ENCODE measurements at places on chromosomes 3 and 15. TPM values are rescaled to one million over a fixed set of nuclear protein-coding genes. Genes with fewer than 3 reads are reported as not detected.

The CCK gene
- not detected for total RNA-seq

GRCh38 chr3:125001557-125002413 lies 54.0 kb downstream of the HEG1 start:
- peaks cover 7% of the 10 kb centered on the region for H3K4me1 ChIP-seq
- DNase-seq = no peak
- H3K36me3 ChIP-seq = no peaks in the 10 kb centered on the region
- H3K27ac ChIP-seq = peak overlapping the region; percentile 30

The TMEM207 gene
- total RNA-seq = not detected

The GOLGA8M gene
- total RNA-seq = not detected

DNA sequence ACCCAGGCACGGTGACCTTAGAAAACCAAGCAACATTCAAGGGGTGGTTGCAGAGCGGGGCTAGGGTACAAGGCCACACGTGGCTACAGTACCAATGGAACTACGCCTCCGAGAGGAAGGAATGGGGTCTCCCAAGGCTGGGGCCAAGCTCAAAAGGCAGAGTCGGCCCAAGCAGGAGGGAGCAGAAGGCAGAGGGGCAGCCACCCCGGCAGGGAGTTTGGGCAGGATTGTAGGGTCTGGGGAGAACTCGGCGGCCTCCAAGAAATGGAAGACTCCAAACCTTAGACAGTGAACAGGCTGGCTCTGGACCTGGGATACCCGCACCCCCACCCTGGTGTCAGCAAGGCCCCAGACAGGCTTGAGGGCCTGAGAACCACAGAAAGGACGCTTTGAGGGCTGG lies 28.7 kb downstream of the ATRIP start:
- no peaks in the 10 kb centered on the region for H3K36me3 ChIP-seq
- no peak overlapping the region for H3K27ac ChIP-seq
- H3K4me3 ChIP-seq = no peak overlapping the region
- no peaks in the 10 kb centered on the region for H3K27me3 ChIP-seq

DNA sequence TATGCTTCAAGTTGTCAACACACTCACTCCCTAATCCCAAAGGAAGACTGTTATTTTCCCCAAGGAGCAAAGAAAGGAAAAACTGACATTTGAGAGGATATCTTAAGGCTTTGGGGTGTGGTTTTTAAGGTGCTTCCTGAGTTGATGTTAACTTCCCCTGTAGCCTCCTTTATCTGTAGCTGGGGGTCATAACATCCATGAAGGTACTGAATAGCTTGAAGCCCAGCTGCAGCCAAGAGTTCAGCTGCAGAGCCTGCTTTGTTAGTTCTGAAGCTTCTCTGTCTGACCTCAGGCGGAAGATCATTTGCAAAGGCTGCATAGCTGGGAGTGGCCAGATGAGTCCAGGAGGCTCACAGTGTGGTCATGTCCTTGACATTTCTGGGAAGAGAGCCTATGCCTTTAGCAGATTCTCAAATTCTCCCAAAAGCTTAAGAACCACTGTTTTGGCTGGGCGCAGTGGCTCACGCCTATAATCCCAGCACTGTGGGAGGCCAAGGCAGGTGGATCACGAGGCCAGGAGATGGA lies 165.4 kb downstream of the SV2B start:
- DNase-seq = no peak
- no peak overlapping the region for H3K4me3 ChIP-seq
- no peaks in the 10 kb centered on the region for H3K36me3 ChIP-seq
- H3K4me1 ChIP-seq = no peaks in the 10 kb centered on the region
- H3K27me3 ChIP-seq = no peaks in the 10 kb centered on the region

The CNTN3 gene
- total RNA-seq = 0.85 TPM

- H3K4me1 ChIP-seq = no peaks in the 10 kb centered on the region
- H3K27ac ChIP-seq = no peak overlapping the region
- DNase-seq = no peak
- no peaks in the 10 kb centered on the region for H3K27me3 ChIP-seq
- H3K4me3 ChIP-seq = no peak overlapping the region
These were observed 37.3 kb upstream of the APH1B start for GRCh38 chr15:63240109-63240508.

DNA sequence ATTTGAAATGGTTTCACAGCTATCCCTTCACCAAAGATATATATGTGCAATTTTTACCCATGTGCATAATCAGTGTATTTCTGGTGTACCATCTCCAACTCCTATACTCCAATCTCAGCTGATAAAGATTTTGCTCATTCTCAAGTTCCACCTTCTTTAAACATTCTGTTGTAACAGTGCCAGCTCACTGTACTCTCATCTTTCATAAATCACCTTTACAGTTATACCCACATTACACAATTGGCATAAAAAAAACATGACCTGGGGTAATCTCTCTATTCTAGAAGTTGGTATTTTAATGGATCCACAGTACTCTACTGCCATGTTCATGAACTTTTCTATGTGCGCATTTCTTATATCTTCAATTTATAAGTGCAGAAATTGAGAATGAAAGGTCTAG lies 339.9 kb upstream of the DPH6 start:
- H3K4me3 ChIP-seq = no peak overlapping the region
- no peak for DNase-seq
- H3K36me3 ChIP-seq = no peaks in the 10 kb centered on the region
- H3K27ac ChIP-seq = no peak overlapping the region
- no peaks in the 10 kb centered on the region for H3K27me3 ChIP-seq
- H3K4me1 ChIP-seq = no peaks in the 10 kb centered on the region

The RHOV gene
- total RNA-seq = 0.76 TPM

DNA sequence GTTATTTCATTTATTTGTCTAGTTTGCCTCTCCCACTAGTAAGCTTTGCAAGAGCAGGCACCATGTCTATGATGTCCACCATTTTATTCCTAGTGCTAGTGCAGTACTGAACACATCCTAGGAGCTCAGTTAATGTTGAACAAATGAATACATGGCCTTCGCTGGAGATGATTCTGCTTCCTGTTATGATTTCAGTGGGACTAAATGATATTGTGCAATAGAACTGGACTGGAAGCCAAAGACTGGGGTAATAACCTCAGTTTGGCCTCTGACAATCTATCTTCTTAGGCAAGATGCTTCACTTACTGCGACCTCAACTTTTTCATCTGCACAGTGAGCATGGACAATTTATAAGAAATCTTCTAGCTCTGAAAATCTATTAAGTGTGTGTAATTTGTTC lies 191.3 kb downstream of the ADAMTSL3 start:
- DNase-seq = no peak
- no peaks in the 10 kb centered on the region for H3K36me3 ChIP-seq
- H3K4me3 ChIP-seq = no peak overlapping the region
- H3K27me3 ChIP-seq = no peaks in the 10 kb centered on the region
- H3K27ac ChIP-seq = peak overlapping the region; percentile 69
- no peaks in the 10 kb centered on the region for H3K4me1 ChIP-seq

- H3K27ac ChIP-seq = no peak overlapping the region
- no peak for DNase-seq
- no peaks in the 10 kb centered on the region for H3K4me1 ChIP-seq
- no peak overlapping the region for H3K4me3 ChIP-seq
These were observed 47.6 kb downstream of the OSTN start for GRCh38 chr3:191246630-191247029.

The GOLGA8R gene
- 0.26 TPM for total RNA-seq

- no peak for DNase-seq
- H3K27me3 ChIP-seq = no peaks in the 10 kb centered on the region
- H3K4me1 ChIP-seq = no peaks in the 10 kb centered on the region
- no peaks in the 10 kb centered on the region for H3K36me3 ChIP-seq
These were observed 190.8 kb downstream of the PDCD6IP start for GRCh38 chr3:33989229-33989628.

- H3K4me1 ChIP-seq = peaks cover 2% of the 10 kb centered on the region
- H3K36me3 ChIP-seq = no peaks in the 10 kb centered on the region
- H3K27me3 ChIP-seq = no peaks in the 10 kb centered on the region
- no peak overlapping the region for H3K4me3 ChIP-seq
- H3K27ac ChIP-seq = peak overlapping the region; percentile 81
These were observed 7.0 kb upstream of the THBS1 start for GRCh38 chr15:39573844-39574243.

All from uterus (tissue), 4 donors.